ENCODE measurements at places on chromosomes 6 and 20.

GRCh38 chr6:155432293-155432692 lies 23.3 kb downstream of the NOX3 start:
- DNase-seq = no peak

GRCh38 chr20:40416274-40416673 lies 272.8 kb downstream of the MAFB start:
- no peak for DNase-seq

DNA sequence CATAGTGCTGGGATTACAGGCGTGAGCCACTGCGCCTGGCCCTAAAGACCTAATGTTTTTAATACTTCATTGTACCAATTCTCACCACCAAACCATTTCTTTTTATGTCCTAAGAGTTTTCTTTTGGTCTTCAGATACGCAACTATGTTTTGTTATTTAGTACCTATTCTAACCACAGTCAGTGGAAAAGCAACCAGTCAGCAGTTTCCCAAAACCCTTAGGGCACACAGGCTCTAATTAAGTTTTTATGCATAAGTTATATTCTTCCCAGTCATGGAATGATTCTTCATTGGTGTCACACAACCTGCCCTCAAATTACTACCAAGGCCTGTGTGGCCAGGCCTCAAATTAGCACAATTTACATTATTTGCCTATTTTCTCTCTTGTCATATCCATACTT lies 247.7 kb upstream of the KCNQ5 start:
- no peak for DNase-seq

- DNase-seq = no peak
Measured at GRCh38 chr20:48404598-48404997, 423.2 kb downstream of the PREX1 start.
